Endodermal cell (in vitro differentiated cells): ENCODE measurements at places on chromosomes 4 and X. TPM values are rescaled to one million over a fixed set of nuclear protein-coding genes. Genes with fewer than 3 reads are reported as not detected.

The UFSP2 gene
- 21.7 and 24.7 TPM in 2 replicates for total RNA-seq

The TECRL gene
- total RNA-seq: not detected in 2 replicates

The ARHGAP24 gene
- total RNA-seq: 30.2 to 95.3 TPM (median 85.6 TPM) in 3 replicates

DNA sequence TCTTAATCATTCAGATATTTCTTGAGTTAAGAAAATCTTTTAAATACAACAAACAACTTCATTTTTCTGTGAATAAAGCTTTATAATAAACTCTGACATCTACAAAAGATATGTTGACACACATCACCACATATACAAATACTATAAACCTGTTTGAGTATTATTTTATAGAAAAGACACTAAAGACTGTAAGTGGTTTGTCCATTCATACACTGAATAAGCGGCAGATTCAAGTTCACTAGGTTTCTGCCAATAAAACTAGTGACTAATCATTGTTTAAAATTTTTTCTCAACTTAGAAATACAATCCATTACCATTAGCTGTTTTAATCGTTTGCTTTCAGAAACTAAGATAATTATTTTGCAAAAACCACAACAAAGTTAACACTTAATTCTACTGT, 1900.0 kb downstream of the C4orf33 start:
- no peak for DNase-seq
- H3K36me3 ChIP-seq: no peaks in the 10 kb centered on the region
- no peak overlapping the region for H3K27ac ChIP-seq
- H3K4me1 ChIP-seq: no peaks in the 10 kb centered on the region
- H3K4me3 ChIP-seq: no peak overlapping the region

DNA sequence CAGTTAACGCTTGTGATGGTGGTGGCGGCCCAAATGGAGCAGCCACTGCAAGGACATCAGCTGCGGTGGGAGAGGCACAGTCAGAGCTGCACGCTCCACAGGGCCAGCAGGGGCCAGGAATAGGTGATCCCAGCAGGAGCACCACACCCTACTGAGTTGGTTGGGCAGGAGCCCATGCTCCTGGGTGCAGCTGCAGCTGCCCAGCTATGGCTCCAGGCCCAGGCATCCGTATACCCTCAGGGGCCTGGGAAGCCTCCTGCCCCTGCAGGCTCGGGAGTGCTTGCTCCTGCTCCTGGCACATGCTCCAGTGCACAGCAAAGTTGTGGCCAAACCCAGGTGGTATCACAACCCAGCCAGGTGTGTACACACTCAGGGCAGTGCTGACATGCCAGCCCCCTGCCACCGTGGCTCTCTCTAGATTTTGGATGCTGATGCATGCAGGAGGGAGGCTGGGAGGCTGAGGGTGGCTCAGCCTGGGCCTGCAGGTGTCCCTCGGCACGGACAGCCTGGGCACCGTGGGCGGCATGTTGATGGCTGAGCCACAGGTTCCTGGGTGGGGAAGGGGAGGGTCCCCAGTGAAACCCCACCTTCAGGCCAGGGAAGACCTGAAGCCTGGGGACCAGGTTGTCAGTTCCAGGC, 150.2 kb downstream of the CXXC4 start:
- DNase-seq: no peak
- no peaks in the 10 kb centered on the region for H3K27me3 ChIP-seq
- no peaks in the 10 kb centered on the region for H3K4me1 ChIP-seq

DNA sequence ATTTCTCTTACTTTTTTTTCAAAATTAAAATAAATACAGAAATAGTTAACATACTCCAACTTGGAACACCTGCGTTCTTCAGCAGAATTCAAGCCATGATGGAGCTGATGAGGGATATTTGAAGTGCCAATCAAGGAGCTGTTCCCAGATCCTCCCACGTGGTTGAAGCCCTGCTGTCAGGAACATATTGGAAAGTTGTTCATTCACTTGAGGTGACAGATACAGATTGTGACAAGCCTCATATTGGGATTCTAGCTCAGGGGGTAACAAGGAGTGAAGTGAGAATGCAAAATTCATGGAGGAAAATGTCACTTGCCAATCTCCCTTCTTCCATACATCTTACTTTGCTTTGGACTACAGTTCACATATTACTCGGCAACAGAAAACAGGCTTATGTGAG, 2670.8 kb downstream of the PCDH7 start:
- no peak overlapping the region for H3K4me3 ChIP-seq
- no peak for DNase-seq
- H3K27ac ChIP-seq: no peak overlapping the region
- H3K4me1 ChIP-seq: no peaks in the 10 kb centered on the region

GRCh38 chr4:139666735-139667281, 1.2 kb downstream of the MGST2 start:
- H3K27ac ChIP-seq: no peak overlapping the region
- H3K4me1 ChIP-seq: peaks cover 18% of the 10 kb centered on the region
- H3K36me3 ChIP-seq: peaks cover 5% of the 10 kb centered on the region
- no peak for DNase-seq
